ENCODE measurements at places on chromosomes 5 and 9.

- DNase-seq: no peak
Observed at GRCh38 chr5:102278231-102278630, 17.9 kb downstream of the SLCO4C1 start.

- no peak for DNase-seq
Observed at GRCh38 chr5:34583167-34583566, 73.0 kb upstream of the RAI14 start.

- no peak for DNase-seq
Observed at GRCh38 chr5:75358117-75358516, 21.1 kb downstream of the HMGCR start.

DNA sequence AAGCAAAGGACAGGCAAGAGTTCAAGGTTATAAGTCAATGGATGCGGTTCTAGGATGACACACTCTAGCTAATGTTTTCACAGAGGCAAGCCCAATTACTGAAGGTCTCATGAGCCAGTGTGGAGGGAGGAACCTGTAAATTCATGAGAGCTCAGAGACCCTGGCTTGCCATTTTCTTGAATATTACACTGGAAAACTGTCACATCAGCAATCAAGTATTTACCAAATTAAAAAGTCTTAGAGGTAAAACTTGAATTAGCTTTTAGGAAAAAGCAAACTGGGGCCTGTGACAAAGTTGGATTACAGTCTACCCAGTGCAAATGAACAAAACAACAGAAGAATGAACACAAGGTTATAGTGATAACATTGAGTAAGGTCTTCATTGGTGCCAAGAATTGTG, 636.9 kb upstream of the TLE4 start:
- DNase-seq: no peak

DNA sequence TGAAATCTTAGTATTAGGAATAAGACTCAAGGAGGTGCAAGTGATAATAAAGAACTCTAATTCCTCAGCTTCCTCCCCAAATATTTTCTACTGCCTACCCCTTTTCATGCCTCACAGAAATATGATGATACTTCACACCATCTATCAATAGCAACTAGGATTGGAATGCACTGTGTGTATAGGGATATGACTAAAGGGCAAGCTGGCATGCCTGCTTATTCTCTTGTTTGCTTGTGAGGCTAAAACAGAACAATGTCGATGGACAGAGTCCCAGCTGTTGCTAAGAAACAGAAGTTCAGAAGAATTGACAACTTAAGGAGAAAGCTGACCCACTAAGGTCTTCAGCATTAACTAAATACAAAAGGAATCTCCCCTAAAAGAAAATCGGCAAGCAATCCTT, 9.7 kb upstream of the CHD1 start:
- DNase-seq: no peak

DNA sequence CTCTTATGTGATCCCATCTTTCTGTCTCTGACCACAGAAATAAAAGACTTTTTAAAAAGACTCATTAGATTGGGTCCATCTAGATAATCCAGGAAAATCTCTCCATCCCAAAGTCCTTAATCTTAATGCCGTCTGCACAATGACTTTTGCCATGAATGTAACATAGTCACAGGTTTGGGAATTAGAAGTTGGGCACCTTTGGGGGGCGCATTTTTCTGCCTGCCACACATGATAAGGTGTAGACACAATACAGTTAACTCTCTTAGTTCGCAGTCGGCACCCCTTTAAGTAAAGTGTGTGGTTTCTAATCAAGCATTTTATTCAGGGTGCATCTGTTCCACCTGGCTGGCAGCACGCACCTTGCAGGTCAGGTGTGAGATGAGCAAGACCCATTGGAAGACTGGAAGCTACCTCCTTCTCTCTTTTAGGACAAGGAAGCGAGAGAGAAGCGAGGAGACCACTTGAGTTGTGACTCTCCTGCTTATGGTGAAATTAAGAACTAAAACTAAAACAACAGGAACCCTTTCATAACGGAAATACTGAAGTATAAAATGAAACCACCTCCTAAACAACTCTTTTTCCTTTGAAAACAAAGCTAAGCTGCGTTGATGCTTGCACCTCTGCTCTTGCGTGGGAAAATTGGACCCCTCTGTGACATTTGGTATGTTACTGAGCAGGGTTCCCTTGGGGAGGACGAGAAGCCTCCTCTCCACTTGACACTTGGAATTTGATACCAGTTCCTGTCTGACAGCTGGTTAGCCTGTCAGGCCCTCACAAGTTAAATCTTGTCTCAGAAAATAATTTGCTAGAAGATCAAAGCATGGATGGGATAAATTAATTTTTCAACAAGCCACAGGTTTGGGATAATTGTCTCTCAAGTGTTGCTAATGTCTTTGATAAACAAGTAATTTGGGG, 304.6 kb upstream of the DMRT1 start:
- DNase-seq: no peak

- DNase-seq: no peak
Observed at GRCh38 chr5:139862313-139862712, 66.7 kb downstream of the PSD2 start.

DNA sequence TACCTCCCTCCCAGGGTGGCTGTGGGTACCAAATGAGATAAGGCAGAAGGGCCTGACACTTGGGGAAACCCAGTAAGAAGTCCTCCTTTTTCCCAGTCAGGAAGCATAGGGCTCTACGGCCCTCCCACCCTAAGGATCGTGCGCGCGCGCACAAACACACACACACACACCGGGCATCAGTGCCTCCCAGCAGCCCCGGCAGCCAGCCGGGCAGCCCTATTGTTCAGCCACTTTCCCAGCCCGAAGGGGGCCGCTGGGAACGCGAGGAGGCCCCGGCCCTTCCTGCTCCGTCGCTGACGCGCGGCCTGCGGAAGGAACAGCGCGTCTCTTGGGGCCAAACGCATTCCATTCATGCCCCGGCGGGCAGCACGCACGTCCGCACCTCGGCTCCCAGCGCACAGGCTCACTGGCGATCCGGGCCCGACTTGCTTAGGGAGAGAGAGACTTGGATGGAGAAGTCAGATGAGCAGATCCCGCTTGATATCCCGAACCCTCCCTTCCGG, 22.6 kb downstream of the DUSP1 start:
- DNase-seq: no peak

DNA sequence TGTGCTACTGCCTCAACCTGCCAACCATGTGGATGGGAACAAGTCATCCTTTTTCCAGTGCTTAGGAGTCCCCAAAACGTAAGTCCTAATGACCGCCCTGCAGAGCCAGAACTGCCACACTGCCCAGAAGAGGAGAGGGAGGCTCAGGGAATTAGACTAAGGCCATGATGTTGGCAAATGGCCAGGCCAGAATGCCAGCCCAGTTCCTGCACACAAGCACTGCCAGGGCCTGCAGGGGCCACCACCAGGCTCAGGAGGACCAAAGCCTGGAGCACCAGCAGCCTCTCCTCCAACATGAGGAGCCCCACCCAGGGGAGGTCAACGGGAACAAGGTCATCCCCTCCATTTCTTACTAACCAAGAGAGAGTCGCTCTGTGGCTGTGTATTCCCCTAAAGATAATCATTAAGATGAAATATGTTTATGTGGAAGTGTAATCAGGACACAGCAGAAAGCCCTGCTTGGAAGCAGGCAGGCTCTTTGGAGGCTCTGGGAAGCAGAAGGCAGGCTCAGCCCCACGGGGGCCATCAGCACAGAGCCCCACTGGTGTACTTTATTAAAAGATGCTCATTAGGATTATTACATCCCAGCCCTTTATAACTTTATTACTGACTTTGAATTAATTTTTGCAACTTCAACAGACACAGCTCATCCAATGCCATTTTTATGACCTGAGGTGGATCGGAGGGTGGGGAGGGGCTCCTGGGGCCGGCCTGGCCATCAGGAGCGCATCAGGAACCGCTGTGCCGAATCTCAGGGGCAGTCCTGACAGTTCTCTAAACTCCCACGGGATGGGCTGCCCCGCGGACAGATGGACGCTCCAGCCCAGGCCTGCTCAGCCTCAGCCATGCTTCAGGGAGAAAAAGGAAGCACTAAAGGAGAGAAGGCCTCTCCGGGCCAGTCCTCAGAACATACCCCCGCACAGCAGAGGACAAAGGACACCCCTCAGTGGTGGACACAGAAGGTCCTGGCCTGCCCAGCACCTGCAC, 127.0 kb downstream of the ADAMTS2 start:
- no peak for DNase-seq

GRCh38 chr9:126885131-126885641, 24.7 kb downstream of the ZBTB34 start:
- DNase-seq: no peak

DNA sequence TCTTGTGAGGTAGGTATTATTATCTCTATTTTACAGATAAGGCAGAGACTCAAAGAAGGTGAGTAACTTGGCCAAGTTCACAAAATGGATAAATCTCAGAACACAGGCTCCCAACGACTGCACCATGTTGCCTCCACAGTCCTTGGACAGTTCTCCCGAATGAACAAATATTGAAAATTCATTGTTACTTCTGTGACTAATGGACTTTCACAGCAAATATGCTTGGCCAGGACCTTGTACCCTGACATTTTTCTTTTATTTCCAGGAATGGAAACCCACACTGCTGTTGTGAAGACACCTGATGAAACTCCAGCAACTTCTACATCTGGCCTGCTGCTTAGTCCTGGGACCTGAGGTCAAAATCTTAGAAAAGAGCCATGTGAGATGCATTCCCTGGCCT, 2.5 kb upstream of the CYSTM1 start:
- no peak for DNase-seq

DNA sequence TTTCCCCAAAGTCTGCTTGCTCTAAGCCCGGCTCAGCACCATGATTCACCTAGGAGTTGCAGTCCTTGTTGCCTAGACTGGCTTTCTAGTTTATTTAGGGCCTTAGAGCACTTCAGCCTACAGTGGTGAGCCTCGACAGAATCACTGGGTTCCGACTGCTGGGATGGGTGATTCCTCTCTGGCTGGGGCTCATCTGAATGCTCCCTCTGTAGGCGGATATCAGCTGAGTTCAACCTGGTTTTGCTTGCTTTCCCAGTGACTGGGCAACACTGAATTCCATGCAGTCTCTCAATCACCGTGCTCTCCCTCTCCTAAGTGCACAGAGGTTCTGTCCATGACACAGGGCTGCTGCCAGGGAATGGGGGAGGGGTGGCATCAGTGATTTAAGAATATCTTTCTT, 54.1 kb downstream of the OSMR start:
- DNase-seq: no peak

GRCh38 chr9:125747053-125747764, at the start of gene PBX3:
Gene PBX3, plus strand, starts transcription at chr9:125747373.
- peak; percentile 40 for DNase-seq

GRCh38 chr5:108257996-108258395, 123.9 kb downstream of the FBXL17 start:
- no peak for DNase-seq

GRCh38 chr9:107409581-107410389, 79.8 kb downstream of the KLF4 start:
- DNase-seq: no peak

DNA sequence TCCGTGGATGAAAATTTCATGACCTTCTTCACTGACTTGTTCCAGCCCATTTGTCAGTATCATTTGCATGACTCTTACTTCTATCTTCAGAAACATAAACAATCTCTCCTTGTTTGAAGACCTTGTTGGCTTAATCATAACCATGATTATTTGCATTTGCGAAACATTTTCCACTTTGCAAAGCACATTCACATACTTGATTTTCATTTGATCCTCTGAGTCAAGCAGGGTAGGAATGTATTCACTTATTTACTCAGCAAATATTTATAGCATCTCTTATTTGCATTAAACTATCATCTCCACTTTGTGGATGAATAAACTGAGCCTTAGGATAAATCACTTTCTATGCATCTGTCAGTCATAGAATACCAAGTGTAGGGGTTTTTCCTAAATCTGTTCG, 343.0 kb upstream of the SGCD start:
- DNase-seq: no peak

DNA sequence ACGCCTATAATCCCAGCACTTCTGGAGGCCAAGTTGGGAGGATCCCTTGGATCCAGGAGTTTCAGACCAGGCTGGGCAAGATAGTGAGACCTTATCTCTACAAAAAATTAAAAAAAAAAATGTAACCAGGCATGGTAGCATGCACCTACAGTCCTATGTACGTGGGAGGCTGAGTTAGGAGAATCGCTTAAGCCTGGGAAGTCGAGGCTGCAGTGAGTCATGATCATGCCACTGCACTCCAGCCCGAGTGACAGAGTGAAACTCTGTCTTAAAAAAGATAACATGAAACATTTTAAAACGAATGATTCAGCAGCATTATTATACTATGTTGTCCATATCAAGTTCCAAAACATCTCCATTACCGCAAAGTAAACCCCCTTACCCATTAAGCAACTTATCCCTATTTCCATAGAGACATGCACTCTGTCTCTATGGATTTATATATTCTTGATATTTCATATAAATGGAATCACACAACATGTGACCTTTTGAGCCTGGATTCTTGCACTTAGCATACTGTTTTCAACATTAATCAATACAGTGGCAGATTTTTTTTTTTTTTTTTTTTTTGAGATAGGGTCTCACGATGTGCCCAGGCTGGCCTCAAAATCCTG, 56.9 kb upstream of the MTMR12 start:
- DNase-seq: no peak

DNA sequence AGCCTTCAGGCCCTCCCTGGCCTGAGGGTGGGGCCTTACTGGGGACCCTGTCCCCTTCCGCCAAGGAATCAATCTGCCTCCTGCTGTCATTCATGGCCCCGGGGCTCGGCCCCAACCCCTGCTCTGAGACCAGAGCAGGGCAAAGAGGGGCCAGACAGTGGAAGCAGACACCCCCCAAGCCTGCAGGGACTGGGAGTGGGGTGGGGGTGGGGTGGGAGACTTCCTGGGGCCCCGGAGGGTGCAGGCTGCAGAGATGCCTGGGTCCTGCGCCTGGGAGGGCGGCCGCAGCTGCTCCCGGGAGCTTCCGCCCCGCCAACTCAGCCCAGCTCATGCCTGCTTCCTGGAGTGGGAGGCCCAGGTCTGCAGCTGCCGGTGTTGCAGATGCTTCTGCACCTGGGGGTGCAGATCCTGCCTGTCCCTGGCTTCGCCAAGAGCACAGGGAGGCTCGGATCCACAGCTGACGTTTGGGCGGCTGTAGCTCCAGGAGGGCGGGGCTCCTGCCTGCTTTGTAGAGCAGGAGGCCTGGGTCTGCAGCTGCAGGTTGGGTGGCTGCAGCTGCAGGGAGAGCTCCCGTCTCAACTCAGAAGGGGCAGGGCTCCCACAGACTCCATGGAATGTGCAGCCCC, 6.2 kb downstream of the KIF4B start:
- no peak for DNase-seq

- no peak for DNase-seq
Observed at GRCh38 chr5:6722015-6722414, 8.8 kb downstream of the TENT4A start.

DNA sequence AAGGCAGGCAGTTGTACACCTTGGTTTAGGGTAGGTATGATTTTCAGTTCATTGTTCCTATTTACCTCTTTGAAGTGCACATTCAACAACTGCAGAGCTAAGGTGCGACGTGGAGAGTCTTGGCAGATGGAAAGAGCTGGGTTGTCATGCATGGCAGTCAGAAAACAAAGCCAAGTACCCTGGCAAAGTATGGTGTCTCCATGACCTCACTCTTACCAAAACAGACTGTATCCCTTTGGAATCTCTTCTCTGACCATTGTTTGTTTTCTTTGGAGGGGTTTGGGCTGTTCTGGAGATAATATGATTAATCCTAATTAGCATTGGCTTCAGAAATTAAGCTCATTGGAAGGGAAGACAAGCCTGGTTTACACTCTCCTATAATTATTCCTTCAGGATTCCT, 665.7 kb downstream of the DNAH5 start:
- no peak for DNase-seq
